Mesenteric fat pad (tissue), 1 donor: ENCODE measurements at places on chromosomes 1 and 21. TPM values are rescaled to one million over a fixed set of nuclear protein-coding genes. Genes with fewer than 3 reads are reported as not detected.

DNA sequence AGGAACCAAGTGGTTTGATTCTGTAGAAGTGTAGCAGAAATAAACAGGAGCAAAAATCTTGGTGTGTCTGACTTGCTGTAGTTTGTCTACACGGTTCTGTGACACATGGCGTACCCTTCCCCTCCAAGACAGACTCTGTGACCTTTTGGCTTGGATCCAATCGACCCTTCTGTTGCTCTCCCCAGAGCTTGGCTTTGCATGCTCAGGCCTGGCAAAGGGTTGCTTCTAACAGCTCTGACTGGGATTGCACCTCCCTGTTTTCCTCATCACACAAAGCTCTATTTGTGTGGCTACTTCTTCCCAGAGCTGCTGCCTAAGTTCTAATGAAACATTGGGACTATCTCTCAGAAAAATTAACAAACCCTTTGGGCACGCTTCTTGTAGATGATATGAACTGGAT lies 24.0 kb downstream of the NGF start:
- DNase-seq, result no peak

DNA sequence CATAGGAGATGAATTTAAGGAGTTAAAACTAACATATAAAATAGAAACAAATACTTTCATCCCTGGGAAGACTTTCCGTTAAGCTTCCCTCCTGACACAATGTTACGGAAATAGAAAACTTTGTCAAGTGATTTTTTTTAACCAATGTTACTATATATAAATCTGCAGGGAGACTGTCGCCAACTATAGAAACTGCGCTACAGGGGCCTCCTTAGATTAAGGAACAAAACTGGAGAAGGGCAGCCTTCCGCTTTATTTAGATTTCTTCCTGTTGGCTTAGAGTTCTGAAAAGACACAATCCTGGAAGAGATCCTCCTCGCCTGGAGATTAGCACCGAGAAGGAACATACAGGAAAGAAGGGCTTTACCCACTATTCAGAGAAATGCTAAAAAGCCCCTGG lies 1.5 kb downstream of the MGST3 start:
- no peak for DNase-seq

DNA sequence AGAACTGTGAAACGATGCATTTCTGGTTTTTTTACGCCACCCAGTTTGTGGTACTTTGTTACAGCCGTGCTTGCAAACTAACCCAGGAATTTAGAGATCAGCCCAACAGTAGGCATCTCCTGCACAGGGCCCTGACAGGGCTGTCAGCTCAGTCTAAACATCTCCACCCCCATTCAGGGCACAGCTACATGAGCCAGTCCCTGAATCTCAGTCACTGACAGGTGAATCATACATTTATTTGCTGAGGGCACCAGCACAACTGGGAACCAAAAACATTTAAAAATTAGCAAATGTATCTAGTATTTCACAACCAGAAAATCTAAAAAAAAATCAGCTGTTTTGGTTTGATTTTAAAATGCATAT lies 30.7 kb downstream of the PRDX6 start:
- no peak for DNase-seq

GRCh38 chr1:115224636-115225035 lies 113.4 kb downstream of the NGF start:
- no peak for DNase-seq

DNA sequence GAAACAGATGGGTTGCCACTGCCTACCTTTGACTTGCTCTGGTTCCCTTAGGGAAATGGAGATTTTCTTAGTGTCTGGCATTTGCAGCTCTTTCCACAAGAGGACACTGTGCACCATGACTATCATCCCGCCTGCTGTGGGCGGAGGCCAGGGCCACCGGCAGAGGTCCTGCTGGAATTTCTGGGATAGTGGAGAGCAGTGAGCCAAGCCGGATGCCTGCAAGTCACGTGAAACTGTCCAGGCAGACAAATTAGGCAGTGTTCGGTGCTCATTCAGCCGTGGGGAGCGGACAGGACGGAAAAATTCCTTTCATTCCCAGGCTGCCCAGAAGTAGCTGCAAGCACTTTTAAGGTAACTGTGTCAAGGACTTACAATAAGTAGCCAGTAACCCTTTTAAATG lies 43.4 kb downstream of the IGSF5 start:
- DNase-seq, result no peak

DNA sequence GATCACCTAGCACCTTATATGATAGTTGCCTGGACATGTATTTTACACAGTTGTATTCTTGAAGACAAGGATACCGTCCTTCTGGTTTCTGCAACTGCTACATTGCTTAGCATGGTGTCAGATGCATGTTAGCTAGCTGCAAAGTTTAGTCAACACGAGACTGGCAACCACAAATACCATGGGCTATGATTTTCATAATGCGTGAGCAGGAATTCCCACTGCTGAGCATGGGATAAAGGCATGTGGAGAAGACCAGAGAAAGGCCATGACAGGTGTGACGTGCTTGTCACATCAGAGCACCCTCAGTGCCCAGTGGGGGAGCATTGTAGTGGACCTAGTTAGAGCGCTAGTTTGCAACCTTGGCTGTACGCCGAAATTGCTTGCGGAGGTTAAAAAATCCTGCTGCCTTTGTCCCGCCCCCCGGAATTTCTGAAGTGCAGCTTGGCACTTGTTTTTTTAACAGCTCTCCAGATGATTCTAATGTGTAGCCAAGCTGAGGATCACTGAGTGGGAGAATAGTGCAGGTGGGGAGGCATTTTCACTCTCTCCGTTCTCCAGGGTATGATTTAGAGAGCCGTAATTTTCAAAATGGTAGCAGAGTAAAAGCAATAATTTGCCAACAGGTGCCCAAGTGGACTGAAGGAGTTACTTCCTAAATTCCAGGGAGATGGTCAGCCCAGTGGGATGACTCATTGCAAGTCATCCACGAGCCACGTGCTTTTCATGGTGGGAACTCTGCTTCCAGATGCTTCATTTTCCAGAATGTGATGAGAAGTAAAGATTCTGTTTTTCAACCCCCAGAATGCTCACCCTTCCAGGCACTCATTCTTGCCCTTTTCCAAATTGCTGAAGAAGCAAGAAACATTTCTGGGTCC lies 81.0 kb downstream of the CNIH3 start:
- DNase-seq, result no peak

GRCh38 chr1:19205845-19206244 lies 4.2 kb downstream of the UBR4 start:
- no peak for DNase-seq

AADACL4 gene
- total RNA-seq, result not detected

TNFRSF4 gene
- total RNA-seq, result 10.7 TPM

LIN28A gene
- not detected for total RNA-seq

SPRR1B gene
- not detected for total RNA-seq
